Thymus (tissue), 14 donors: ENCODE measurements at places on chromosomes 6 and 20.

DNA sequence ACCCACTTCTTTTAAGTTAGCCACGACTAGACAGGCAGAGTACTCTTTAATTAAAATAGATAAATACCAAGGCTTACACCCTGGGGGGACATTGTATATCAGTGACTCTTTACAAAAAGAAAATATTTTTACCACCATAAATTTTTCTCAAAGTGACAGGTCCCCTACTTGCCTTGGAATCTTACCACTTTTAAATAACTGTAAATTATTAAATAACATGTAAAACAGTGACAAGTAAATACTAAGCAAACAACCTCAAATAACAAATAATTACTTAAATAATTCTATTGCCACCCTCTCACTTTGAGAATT lies 116.3 kb downstream of the OGFRL1 start:
- H3K36me3 ChIP-seq = no peaks in the 10 kb centered on the region
- H3K27ac ChIP-seq = no peak overlapping the region
- DNase-seq = no peak

GRCh38 chr6:46051962-46052361 lies 36.3 kb upstream of the CLIC5 start:
- no peaks in the 10 kb centered on the region for H3K36me3 ChIP-seq
- no peak overlapping the region for H3K4me3 ChIP-seq
- H3K4me1 ChIP-seq = no peaks in the 10 kb centered on the region
- no peak for DNase-seq
- H3K27me3 ChIP-seq = no peaks in the 10 kb centered on the region

DNA sequence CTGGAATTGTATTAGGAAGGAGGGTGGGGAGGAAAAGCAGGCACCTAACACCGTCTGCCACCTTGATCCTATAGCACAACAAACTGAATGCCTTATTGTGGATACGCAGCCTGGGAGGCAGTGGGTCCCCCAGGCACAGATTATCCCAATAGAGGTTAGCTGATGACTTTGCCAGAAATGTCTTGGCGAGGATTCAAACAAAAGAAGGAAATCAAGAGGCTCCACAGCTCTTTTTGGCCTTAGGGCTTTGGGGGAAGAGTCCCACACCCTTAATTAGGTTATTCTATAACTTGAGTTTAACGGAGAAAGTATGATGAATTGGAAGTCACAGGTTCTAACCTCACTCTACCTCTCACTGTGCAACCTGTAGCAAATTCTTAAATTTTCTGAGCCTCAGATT lies 102.0 kb downstream of the MRPL14 start:
- H3K27me3 ChIP-seq = no peaks in the 10 kb centered on the region
- no peak for DNase-seq
- no peaks in the 10 kb centered on the region for H3K36me3 ChIP-seq

DNA sequence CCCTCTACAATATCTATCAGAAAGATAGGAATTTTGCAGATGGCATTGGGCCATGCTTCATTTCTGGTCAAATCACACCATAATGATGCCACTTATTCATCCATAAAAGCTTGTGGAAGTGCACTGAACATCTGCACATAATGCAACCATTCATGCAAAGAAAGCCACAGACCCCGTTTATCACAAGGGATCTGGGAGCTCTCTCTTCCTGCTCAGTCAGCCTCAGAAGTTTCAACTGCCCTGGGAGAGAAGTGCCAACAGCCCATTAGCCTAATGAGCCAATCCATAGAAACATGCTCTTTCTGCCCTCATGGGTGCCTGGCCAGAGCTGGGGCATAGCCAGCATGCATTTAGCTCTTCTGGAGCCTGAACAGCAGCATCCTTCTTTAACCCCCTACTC lies 85.8 kb downstream of the SLC35F1 start:
- DNase-seq = no peak
- no peaks in the 10 kb centered on the region for H3K36me3 ChIP-seq
- H3K4me3 ChIP-seq = no peak overlapping the region

GRCh38 chr6:139376604-139377218 lies 2.3 kb upstream of the CITED2 start:
- no peak overlapping the region for H3K4me3 ChIP-seq
- H3K27me3 ChIP-seq = no peaks in the 10 kb centered on the region
- no peaks in the 10 kb centered on the region for H3K36me3 ChIP-seq
- no peak overlapping the region for H3K27ac ChIP-seq
- H3K4me1 ChIP-seq = peaks cover 9% of the 10 kb centered on the region

GRCh38 chr6:37696841-37697662 lies 631 bp downstream of the MDGA1 start:
- H3K27ac ChIP-seq = no peak overlapping the region
- peaks cover 99% of the 10 kb centered on the region for H3K27me3 ChIP-seq
- H3K4me3 ChIP-seq = peak overlapping the region; percentile 20
- no peak for DNase-seq
- H3K4me1 ChIP-seq = peaks cover 34% of the 10 kb centered on the region
- H3K36me3 ChIP-seq = no peaks in the 10 kb centered on the region

- no peak for DNase-seq
- no peak overlapping the region for H3K4me3 ChIP-seq
- H3K27ac ChIP-seq = no peak overlapping the region
- H3K4me1 ChIP-seq = no peaks in the 10 kb centered on the region
These were observed 290.0 kb downstream of the PTPRK start for GRCh38 chr6:128230267-128230989.

- no peaks in the 10 kb centered on the region for H3K27me3 ChIP-seq
- no peaks in the 10 kb centered on the region for H3K4me1 ChIP-seq
- H3K4me3 ChIP-seq = no peak overlapping the region
- DNase-seq = no peak
- no peak overlapping the region for H3K27ac ChIP-seq
These were observed 183.4 kb downstream of the WDR27 start for GRCh38 chr6:169518451-169518850.

GRCh38 chr6:1949538-1949937 lies 295.9 kb downstream of the GMDS start:
- H3K27ac ChIP-seq = no peak overlapping the region
- no peaks in the 10 kb centered on the region for H3K27me3 ChIP-seq
- no peak overlapping the region for H3K4me3 ChIP-seq
- DNase-seq = no peak
- H3K36me3 ChIP-seq = no peaks in the 10 kb centered on the region

DNA sequence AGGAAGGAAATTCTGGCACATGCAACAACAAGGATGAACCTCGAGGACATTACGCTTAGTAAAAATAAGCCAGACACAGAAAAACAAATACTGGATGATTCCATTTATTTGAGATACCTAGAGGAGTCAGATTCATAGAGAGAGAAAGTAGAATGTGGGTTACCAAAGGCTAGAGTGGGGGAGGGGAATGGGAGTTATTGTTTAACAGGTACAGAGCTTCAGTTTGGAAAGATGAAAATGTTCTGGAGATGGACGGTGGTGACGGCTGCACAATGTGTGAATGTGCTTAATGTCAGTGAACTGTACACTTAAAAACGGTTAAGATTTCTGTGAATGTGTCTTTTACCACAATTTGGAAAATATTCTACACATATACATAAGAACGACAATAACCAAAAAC lies 33.9 kb upstream of the DSP start:
- H3K36me3 ChIP-seq = no peaks in the 10 kb centered on the region
- H3K27ac ChIP-seq = no peak overlapping the region
- no peak for DNase-seq
- H3K4me3 ChIP-seq = no peak overlapping the region
- H3K4me1 ChIP-seq = no peaks in the 10 kb centered on the region
- peaks cover 6% of the 10 kb centered on the region for H3K27me3 ChIP-seq
